ENCODE measurements at places on chromosomes 1 and 21.

GRCh38 chr1:207831517-207832327 is 79.2 kb downstream of the CD34 start:
- no peak for DNase-seq

DNA sequence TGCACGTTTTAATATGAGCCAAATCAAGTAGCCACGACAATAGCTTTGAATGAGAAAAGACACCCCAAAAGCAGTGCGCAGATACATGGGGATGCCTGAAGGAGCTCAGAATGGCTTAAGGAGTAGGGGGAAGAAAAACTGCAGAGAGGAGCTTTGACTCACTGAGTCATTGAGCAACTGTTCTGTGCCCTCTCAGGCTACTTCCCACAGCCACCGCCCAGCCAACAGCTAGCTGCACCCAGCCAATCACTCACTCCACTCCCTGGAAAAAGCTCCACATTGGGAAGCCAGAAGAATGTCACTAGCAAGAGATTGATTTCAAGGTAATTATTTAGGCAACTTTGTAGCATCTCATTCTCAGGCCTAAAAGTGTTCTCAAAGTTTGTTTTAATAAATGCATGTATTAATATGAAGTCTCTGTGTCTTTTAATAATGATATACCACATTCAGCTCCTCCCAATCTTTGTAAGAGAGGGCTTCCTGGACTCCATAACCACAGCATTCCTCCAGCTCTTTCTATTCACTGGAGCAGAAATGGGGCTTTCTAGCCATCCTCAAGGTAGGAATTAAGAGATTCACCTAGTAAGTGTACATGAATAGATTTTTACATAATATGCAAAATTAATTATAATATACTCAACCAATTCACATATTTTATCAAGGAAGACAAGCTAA is 16.8 kb downstream of the DUSP10 start:
- DNase-seq: no peak

GRCh38 chr1:85849660-85850059 is 141.4 kb upstream of the ZNHIT6 start:
- DNase-seq: no peak

DNA sequence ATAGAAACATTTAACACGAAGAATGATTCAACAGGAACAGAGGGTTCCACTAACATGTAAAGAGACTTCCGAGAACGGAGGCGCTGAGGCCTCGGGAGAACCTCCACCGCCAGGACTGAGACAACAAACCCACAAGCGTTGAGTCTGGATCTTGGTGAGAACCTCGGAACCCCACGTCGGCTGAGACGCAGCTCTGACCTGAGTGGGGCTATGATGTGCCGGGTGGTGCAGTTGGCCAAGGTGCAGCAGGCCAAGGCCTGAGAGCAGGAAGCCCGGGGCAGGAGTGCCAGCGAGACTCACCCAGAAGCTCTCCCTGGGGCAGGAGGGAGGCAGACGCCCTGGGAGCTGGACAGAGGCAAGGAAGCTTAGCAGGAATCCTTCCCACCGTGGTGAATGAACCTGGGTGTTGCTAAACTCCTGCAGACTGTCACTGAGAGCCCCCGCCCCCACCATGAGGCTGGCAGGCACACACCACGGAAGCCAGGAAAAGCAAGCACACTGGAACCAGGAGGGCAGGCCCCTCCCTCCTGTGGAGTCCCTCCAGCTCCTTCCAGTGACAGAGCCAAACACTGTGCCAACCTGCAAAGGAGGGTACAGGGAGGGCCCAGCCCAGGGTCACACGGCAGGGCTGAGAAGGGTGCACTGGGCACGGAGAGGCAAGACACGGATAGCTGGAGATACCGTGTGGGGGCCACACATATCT is 34.8 kb downstream of the WDR4 start:
- no peak for DNase-seq

DNA sequence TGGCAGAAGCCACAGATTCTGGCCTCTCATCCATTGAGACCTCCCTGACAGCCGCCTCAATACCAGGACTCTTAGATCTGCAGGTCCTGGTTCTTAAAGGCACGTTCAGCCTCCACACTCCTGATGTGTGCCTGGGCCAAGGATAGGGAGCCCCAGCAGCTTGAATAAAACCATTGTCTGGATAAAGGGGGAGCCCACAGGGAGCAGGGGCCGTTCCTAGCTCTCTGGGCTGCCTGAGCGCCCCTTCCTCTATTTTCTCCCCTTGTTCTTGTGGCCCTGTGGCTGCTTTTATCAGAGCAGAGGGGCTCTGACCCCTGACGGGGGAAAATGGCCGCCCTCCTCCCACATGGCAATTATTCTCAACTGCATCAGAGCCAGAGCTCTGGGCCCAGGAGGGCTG is 200.8 kb downstream of the HUNK start:
- no peak for DNase-seq

DNA sequence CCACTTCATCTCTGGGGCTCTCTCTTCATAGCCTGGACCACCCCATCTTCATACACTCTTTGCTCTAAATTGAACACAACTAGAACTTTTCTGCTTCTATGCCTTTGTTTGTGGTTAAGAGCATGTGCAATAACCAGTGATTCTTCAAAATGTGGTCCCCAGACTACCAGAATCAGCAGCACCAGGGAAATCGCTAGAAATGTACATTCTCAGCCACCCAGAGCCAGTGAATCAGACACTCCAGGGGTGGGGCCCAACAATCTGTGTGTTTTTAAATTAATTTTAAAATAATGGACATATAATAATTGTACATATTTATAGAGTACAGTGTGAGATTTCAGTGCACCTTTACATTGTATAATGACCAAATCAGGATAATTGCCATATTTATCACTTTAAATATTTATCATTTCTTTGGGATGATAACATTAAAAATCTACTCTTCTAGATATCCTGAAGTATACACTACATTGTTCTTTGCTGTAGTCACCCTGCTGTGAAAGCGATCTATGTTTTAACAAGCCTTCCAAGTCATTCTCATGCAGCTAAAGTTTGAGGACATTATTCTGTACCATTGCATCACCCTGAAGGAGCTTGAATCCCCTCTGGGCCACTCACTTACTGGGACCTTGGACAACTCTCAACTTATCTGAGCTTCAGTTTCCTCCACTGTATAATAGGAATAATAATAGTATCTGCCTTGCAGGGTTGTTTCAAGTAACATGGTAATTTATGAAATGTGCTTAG is 10.8 kb downstream of the GRHL3 start:
- no peak for DNase-seq

DNA sequence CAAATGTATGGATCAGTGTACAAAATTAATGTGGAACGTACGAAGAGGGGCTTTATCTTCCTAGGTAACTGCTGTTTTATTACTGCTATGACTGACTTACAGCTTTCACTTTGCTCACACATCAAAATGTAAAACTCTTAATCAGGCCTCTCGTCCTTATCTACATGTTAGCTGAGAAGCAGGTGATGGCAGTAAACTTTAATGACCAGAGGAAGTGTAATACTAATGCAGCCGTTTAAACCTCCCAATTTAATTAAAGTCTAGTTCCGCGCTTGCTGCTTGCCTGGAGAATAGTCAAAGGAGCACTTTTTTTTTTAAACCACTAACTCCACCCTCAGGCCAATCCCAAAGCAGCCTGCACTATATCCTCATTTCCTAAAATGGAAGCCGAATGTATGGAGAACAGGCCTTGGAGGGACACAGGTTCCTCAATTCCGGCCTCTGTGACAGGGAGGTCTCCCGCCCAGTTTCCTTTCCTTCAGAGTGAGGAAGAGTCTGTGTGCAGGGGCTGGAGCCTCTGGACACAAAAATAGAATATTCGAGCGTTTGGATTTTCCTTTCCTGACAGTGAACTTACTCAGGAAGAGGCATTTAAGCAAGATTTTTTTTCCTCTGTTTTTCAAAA is 36.7 kb upstream of the RASAL2 start:
- no peak for DNase-seq

DNA sequence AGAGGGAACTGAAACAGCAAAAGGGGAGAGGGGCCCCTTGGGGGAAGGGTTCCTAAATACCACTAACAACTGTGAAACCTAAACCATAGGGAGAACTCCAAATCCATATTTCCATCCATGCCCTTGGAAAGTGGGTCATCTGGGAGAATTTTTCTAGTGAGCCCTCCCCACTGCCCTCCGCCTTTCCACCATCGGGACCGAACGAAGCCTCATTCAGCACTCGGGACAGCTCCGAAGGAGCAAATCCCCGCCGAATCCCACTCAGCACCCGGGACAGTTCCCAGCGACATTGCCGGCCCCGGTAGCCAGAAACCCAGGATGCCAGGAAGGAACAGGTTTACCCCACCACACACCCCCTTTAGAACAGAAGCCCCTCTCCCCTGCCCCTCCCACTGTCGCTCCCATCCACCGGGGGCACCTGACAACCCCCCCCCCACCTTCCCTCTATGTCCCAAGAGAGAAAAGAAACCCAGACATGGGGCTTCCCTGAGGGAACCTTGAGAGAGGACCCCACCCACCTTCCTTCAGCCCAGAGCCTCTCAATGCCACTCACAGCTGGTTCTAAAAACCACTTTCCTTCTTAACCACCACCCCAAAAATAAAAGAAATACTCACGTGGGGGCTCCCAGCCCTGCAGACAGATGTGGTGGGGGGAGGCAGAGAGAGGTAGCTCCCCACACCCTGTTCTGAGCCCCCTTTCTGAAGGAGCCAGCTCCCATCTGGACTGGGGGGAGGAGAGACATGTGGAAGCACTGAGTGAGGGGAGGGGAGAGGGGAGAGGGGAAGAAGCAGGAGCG is 4.5 kb downstream of the DLGAP3 start:
- no peak for DNase-seq

- no peak for DNase-seq
These were observed 6.9 kb upstream of the ETV3 start for GRCh38 chr1:157145076-157145475.

- DNase-seq: no peak
These were observed 78.6 kb downstream of the RGS2 start for GRCh38 chr1:192887426-192887825.

- no peak for DNase-seq
These were observed 685 bp upstream of the SYT6 start for GRCh38 chr1:114154146-114154962.

GRCh38 chr21:35048183-35048601 is 910 bp downstream of the RUNX1 start:
- no peak for DNase-seq

DNA sequence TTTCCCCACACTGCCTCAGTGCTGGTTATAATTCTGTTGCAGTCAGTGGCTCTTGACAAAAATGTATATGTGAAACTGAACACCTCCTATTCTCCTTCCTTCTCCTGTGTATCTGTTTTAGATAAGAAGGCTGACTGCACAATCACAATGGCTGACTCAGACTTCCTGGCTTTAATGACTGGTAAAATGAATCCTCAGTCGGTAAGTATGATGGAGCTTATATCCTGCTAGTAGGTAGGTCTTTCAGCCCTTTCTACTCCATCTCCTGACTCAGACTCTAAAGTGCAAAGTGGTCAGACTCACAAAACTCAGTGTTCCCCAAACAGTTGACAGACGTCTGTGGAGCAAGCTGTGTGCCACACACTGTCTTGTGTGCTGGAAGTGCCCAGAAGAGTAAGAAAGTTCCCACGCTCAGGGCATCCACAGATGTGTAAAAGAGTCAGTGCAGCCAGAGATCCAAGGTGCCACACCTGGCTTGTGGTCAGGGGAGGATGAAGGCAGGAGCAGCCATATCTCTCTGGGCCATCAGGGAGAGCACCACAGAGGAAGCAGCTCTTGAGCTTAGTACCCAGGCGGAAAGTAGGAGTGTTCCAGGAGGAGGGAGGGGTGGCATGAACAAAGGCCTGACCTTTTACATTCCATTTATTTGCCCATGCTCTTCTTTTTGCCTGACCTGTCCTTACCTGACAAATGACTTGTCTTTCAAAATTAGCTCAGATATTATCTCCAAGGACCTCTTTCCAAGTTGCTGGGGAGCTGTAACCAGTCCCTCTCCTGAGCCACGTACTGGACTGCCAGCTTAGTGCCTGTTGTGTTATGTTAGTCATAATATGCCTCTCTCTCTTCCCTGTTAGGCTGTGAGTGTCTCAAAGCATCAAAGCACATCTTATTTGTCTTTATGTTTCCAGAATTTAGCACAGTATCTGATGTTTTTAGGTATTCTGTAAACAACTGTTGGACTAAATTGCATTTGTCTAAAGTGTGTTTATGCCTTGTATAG is 14.0 kb upstream of the PODN start:
- no peak for DNase-seq

- no peak for DNase-seq
These were observed 7.1 kb downstream of the PSRC1 start for GRCh38 chr1:109275706-109276345.

GRCh38 chr1:109488201-109488600 is 4.5 kb downstream of the ATXN7L2 start:
- DNase-seq: no peak

DNA sequence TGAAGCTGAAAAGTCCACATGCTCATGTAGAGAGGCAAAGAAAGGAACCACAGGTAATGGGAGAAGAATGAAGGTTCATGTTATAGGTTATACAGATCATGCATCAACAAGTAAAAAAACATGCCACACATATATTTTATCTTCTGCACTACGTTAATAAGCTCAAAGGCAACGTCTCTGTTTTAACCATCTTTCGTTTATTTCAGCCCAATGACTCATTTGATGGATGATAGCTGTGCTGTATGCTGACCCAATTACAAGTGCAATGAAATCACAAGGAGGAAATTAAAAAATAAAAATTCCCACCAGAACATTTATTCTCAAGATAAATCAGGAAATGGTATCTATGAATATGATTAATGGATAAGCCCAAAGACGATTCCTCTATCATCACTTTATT is 24.6 kb downstream of the XCL1 start:
- no peak for DNase-seq

- DNase-seq: no peak
These were observed 72.5 kb upstream of the VAMP3 start for GRCh38 chr1:7698641-7699040.

GRCh38 chr1:9181990-9182783 is 52.4 kb upstream of the H6PD start:
- no peak for DNase-seq

DNA sequence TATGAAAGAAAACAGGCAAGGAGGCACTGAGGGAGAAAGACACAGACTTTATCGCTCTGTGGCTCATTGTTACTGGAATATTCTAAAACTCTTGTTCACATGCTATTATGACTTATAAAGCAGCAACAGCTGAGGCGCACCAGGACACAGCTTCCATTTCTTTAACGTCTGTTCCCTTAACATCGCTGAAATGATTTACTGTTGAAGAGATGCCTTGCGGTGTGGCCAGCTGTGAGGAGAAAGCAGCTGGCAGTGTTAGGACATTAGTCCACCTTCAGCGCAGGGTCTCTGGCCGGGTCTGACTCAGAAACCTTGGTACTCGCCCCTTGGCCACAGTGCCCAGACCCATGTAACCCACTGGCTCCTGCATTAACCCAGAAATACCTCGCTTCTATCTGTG is 3.1 kb upstream of the PER3 start:
- DNase-seq: no peak
